ENCODE measurements at places on chromosomes 7 and 10.

- H3K27ac ChIP-seq = no peak overlapping the region
- H3K27me3 ChIP-seq = no peaks in the 10 kb centered on the region
- DNase-seq = no peak
- H3K36me3 ChIP-seq = peaks cover 75% of the 10 kb centered on the region
- no peak overlapping the region for H3K4me3 ChIP-seq
Observed at GRCh38 chr7:24830440-24831050, 73.3 kb upstream of the GSDME start.

GRCh38 chr7:34064519-34065158 lies 159.3 kb downstream of the BMPER start:
- no peaks in the 10 kb centered on the region for H3K27me3 ChIP-seq
- H3K4me3 ChIP-seq = no peak overlapping the region
- no peaks in the 10 kb centered on the region for H3K36me3 ChIP-seq
- no peak for DNase-seq

DNA sequence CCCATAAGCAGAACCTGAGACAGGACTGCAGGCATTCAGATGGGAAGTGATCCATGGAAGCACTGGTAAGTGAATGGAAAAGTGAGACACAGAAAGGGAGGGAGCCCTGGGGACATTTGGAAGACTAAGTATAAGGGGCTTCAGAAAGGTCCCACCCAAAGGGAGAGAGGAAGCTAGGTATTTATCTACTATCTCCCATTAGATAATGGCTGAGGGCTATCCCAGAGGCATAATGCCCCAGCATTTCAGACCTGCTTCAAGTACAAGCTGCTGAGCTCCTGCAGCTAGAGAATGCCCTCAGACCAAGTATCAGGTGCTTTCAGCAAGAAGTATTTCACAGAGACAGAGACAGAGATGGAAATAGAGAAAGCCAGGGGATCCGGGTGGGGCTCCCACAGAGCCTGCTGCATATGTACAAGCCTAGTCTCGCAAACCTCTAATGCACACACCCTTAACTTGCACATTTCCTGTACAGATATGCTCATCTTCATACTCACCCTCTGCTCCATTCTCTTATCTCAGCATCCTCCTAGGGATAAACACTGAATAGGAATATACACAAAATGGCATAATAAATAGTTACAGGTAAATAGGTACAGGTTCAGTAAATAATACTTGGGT lies 20.2 kb downstream of the KDM7A start:
- no peak overlapping the region for H3K27ac ChIP-seq
- DNase-seq = no peak
- H3K27me3 ChIP-seq = no peaks in the 10 kb centered on the region
- peaks cover 64% of the 10 kb centered on the region for H3K4me1 ChIP-seq

GRCh38 chr7:139972029-139972428 lies 90.7 kb downstream of the PARP12 start:
- H3K27ac ChIP-seq = no peak overlapping the region
- no peaks in the 10 kb centered on the region for H3K27me3 ChIP-seq
- H3K4me1 ChIP-seq = peaks cover 1% of the 10 kb centered on the region
- H3K4me3 ChIP-seq = no peak overlapping the region
- DNase-seq = no peak

- no peak overlapping the region for H3K4me3 ChIP-seq
- peaks cover 8% of the 10 kb centered on the region for H3K4me1 ChIP-seq
- DNase-seq = no peak
- no peaks in the 10 kb centered on the region for H3K36me3 ChIP-seq
- H3K27ac ChIP-seq = no peak overlapping the region
Observed at GRCh38 chr7:144907577-144907976, 71.7 kb upstream of the TPK1 start.

- no peak for DNase-seq
- H3K27me3 ChIP-seq = no peaks in the 10 kb centered on the region
- peaks cover 15% of the 10 kb centered on the region for H3K36me3 ChIP-seq
- no peak overlapping the region for H3K4me3 ChIP-seq
Observed at GRCh38 chr7:2776401-2776800, 67.7 kb downstream of the GNA12 start.

DNA sequence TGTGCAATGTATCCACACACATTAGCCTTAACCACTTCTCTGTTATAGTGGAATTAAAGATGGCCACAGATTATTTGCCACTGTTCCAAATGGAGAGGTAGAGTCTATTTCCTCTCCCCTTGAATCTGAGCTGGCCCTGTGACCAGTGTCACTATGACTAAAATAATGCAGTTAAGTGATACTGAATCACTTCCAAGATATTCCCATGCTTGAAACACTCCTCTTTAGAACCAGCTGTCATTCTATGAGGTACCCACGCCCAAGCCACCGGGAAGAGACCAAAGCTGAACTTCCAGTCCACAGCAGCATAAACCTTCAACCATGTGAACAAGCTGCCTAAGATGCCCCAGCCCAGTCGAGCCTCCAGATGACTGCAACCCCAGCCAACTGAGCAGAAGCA lies 2.1 kb upstream of the DHX32 start:
- DNase-seq = no peak
- peaks cover 6% of the 10 kb centered on the region for H3K36me3 ChIP-seq
- no peaks in the 10 kb centered on the region for H3K27me3 ChIP-seq
- H3K27ac ChIP-seq = no peak overlapping the region

- H3K4me1 ChIP-seq = no peaks in the 10 kb centered on the region
Observed at GRCh38 chr7:156666368-156667109, 26.0 kb downstream of the RNF32 start.

Measured in activated CD8-positive, alpha-beta T cell treated with anti-CD3 and anti-CD28 coated beads for 36 hours (primary cell).